ENCODE measurements at places on chromosomes 11 and 22. TPM values are rescaled to one million over a fixed set of nuclear protein-coding genes. Genes with fewer than 3 reads are reported as not detected.

The UPB1 gene
- total RNA-seq, result 0.30 TPM

The TSSK2 gene
- total RNA-seq, result not detected

The LRRC56 gene
- total RNA-seq, result 0.89 TPM

The OR51E2 gene
- total RNA-seq, result 0.59 TPM

The VWA5A gene
- 2.9 TPM for total RNA-seq

The MMP12 gene
- total RNA-seq, result 0.18 TPM

The POTEH gene
- not detected for total RNA-seq

The PRRG4 gene
- total RNA-seq, result under 0.01 TPM

The ACRV1 gene
- total RNA-seq, result not detected

The BTBD18 gene
- not detected for total RNA-seq

The STX3 gene
- total RNA-seq, result 34.0 TPM

The MMP1 gene
- 122 TPM for total RNA-seq

The FOXR1 gene
- total RNA-seq, result not detected

The CALCA gene
- not detected for total RNA-seq

The DENND6B gene
- 2.3 TPM for total RNA-seq

The HEPHL1 gene
- total RNA-seq, result 0.09 TPM

The SSH3 gene
- 13.1 TPM for total RNA-seq

The SLC6A5 gene
- total RNA-seq, result not detected

The OR52H1 gene
- total RNA-seq, result 0.30 TPM

The STIM1 gene
- 35.6 TPM for total RNA-seq

The PARVG gene
- total RNA-seq, result not detected

The NAGA gene
- 45.7 TPM for total RNA-seq

The SEPTIN3 gene
- total RNA-seq, result 0.30 TPM

The FAM227A gene
- total RNA-seq, result 4.0 TPM

The CAPN5 gene
- total RNA-seq, result 27.5 TPM

The BEST1 gene
- total RNA-seq, result 2.8 TPM

The ROBO3 gene
- 6.2 TPM for total RNA-seq

The ACR gene
- total RNA-seq, result not detected

The HTR3B gene
- not detected for total RNA-seq

The FKBP2 gene
- 63.8 TPM for total RNA-seq

The CASP1 gene
- 14.8 TPM for total RNA-seq

The TMEM126A gene
- total RNA-seq, result 35.6 TPM

The OR5B3 gene
- not detected for total RNA-seq

The SLC29A2 gene
- 0.97 TPM for total RNA-seq

The CHRM1 gene
- not detected for total RNA-seq

The ANO1 gene
- not detected for total RNA-seq

The IL18 gene
- total RNA-seq, result 0.37 TPM

The CWC15 gene
- 46.3 TPM for total RNA-seq

The SLC17A6 gene
- not detected for total RNA-seq

The LRRN4CL gene
- 0.23 TPM for total RNA-seq

The SCGB2A2 gene
- total RNA-seq, result not detected

The CHST1 gene
- total RNA-seq, result 0.59 TPM

The SYT7 gene
- 0.59 TPM for total RNA-seq

Measured in smooth muscle cell of the umbilical artery (primary cell).